ENCODE measurements at places on chromosomes 4 and X.
A peak's percentile ranks its signal among the peaks of the same experiment; 100 is the strongest.

GRCh38 chr4:102541697-102542096 lies 40.5 kb downstream of the NFKB1 start:
- no peak for DNase-seq

- no peak for DNase-seq
These were observed 132.9 kb upstream of the PTCHD1 start for GRCh38 chrX:23201706-23202105.

- peak; percentile 40 for DNase-seq
These were observed 260.9 kb downstream of the GLUD2 start for GRCh38 chrX:121308276-121308805.

- DNase-seq, result peak; percentile 50
These were observed 249.3 kb upstream of the PRKX start for GRCh38 chrX:3962511-3963311.

- DNase-seq, result no peak
These were observed 51.1 kb downstream of the HAND2 start for GRCh38 chr4:173478913-173479283.

GRCh38 chrX:134634691-134635090 lies 23.6 kb downstream of the PLAC1 start:
- DNase-seq, result no peak

- no peak for DNase-seq
These were observed 31.1 kb downstream of the PGRMC2 start for GRCh38 chr4:128256539-128256938.

- DNase-seq, result no peak
These were observed 114.6 kb downstream of the CPE start for GRCh38 chr4:165493359-165493758.
